Activated naive CD4-positive, alpha-beta T cell treated with anti-CD3 and anti-CD28 coated beads, Interleukin-2, amount 50 U/mL, for 16 hours (primary cell): ENCODE measurements at places on chromosomes 4 and X.
A peak's percentile ranks its signal among the peaks of the same experiment; 100 is the strongest.

DNA sequence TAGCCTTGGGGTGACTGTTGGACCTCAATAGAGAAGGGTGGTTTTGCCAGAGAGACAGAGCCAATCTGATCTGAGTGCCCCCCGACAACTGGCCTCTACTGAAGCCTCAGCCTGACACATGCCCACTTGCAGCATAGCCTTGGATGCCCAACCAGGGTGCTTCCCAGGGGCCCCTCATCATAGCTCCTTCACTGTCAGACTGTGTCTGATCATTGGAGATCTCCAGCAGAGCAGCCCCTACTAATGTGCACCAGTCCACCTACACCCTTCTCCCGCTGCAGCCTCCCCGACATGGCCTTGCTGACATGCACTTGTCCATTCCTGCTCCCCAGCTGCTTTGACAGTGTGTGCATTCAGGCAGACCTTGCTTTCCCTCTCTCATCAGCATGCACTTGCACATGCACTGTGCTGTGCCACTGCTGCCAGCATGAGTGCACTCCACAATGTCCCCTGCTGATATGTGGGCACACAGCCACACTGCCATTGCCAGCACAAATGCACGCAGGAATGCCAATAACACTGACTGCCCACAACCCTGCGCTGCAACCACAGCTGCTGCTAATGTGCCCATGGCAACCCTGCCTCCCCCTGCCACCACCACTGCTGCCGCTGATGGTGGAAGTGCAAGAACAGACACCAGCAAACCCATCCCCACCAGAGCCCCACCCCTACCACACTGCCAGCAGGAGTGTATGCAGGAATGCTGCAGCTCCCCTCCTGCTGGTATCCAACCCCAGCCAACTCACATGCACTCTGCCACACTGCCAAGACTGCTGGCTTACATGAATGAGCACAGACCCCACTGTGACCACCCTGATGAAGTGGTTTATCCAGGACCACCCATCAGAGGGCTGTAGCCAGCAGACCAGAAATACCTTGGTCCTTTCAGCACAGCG is 68.1 kb upstream of the ZMAT1 start:
- DNase-seq, result no peak

DNA sequence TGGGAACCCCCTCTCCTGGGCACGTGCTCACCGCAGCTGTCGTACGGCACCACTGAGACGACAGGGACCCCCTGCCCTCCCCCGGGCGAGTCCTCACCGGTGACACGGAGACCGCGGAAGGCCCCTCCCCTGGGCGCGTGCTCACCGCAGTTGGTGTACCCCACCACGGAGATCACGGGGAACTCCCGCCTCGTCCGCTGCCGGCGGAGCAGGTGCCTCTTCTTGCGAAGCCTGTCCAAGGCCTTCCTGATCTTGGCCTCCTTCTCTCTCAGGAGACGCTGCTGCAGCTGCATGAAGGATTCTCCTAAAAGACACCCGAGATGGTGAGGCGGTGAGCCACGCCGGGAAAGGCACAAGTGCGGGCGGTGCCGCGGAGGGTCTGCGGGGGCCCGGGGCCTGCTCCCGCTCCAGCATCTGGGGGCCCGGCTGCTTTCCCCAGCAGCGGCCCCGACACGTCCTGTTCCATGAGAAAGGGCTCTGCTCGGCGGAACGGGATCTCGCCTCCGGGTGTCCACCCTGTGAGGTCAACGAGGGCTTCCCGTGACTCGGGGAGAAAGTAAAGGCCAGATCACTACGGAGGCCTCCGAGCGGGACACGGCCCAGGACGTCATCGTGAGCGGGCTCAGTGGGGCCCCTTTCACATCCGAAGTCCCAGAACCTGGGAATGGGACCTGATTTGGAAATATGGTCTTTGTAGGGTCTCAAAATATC is 5.8 kb downstream of the GTPBP6 start:
- DNase-seq, result no peak

DNA sequence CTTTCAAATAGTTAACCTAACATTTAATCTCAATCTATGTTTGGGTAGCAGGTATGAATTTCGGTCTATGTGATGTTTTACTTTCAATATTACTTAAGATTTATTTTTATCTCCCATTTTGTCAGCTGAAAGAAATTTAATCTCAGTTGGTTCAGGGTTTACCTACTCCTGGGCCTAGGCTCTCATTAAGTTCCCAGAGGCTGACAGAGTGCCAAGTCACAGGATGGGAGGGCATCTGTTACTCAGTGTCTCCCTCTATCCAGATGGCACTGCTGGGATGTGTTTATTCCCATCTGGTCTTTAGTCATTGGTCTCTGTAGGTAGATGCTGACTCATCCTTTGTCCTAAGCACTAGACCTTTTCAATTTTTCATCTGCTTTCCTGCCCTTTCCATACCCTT is 129.4 kb upstream of the ARSJ start:
- no peak for DNase-seq

DNA sequence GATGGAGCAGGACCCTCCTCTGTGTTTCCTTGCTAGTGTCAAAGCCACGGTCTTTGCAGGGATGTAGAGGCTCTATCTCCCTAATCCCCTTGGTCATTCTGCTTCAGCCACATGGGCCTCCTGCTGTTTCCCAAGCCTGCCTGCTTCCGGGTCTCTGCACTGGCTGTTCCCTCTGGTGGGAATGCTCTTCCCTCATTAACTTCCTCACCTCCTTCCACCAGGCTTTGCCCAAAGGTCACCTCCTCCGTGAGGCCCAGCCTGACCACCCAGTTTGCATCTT is 56.6 kb downstream of the ABLIM2 start:
- no peak for DNase-seq

DNA sequence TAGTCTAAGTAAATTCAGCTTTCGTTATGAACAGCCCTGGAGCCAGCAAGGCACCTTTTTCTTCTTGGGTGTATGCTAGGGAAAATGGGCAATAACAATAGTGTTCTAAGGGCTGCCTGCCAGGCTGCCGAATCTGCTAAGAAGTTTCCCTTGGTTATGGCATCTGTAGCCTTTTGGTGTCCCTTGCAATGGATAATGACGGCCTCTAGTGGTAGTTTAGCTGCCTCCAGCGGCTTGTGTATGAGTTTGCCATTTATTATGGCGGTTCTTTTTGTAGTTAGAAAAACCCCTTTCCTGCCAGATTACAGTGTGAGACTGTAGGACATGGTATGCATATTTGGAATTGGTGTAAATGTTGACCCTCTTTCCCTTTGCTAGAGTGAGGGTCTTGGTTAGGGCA is 78.9 kb upstream of the SPIN4 start:
- no peak for DNase-seq

DNA sequence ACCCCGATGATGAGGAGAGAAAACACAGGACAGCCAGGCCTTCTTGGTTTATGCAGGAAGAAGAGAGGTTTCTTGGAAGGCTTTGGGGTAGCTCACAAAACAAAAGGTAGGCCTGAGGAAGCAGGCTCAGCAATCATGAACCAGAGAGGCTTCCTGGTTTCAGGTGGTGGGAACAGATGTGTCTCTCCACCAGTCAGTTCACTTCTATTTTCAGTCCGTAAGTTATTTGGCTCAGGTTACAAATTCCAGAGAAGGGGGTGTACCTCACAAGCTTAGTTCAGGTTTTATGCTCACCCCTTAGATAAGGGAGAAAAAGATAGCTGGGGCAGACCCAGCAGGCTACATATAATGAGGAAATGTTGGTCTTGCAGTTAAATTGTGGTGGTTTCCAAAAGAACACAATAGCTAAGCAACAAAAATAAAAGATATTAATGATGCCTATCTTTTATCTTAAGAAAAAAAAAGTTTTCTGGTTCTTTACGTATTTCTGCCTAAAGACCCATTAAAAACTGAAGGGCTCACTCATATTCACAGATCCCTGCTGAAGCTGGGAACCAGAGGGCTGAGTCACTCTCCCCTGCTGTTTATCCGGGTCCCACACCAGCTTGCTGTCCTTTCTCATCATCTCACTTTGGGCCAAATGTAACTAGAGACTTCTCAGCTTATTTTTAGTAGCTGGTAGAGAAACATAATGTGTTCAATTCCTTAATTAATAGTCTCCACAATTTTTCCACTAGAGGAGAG is 177.0 kb downstream of the CAMK2D start:
- DNase-seq, result no peak

DNA sequence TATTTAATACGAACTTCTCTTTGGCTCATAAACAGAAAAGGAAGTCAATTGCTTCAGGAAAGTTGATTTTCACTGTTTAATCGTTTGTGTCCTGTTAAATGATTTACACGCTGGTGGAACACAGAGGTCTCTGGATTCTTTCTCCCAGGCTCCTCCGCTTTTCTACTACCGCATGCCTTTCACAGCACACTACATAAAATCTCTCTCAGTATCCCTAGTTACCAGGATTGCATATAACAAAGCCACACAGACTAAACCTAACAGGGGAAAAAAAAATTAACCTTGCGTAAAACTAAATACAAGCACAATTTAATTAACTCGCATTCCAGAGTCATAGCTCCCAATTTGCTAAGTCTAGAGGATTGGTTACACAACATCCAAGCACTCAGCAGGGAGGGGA is 133.9 kb downstream of the CORIN start:
- DNase-seq, result no peak

- no peak for DNase-seq
These were observed 1020.0 kb upstream of the GRID2 start for GRCh38 chr4:91283726-91284230.

DNA sequence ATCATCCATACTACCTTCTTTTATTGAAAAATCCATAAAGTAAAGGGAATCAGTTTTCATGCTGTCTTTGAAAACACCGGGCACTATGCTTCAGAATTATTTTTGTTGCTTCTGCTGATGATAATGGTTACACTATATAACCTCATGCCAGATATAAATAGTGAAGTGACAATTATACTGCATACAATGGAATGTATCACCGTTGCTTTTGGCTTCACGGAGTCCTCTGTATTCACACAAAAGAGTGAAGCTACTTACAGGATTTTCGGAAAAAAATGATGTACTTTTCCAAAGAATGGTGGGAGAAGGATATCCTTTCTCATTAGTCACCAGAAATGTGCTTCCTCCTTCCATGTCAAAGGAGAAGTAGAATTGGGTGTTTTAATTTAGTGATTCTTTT is 159.1 kb upstream of the PITX2 start:
- DNase-seq, result no peak

DNA sequence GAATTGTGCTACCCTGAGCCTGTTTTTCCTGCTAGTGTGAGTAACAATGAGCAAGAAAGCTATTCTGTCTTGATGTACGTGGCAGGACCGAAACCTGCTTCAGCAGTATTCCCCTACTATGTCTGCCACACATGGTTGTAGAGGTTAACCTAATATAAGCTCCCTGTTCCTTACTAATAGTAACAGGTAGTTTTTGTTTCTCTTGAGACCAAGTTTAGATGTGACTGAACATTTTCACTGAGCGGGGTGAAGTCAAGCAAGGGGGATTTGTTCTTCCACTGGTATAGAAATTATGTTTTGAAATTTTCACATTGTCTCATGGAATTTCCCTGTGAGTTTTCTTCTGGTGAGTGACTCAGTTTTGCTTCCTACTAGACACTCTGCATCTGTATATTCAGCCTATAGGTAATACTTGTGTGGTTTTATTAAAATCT is 37.3 kb downstream of the RRAGB start:
- no peak for DNase-seq

DNA sequence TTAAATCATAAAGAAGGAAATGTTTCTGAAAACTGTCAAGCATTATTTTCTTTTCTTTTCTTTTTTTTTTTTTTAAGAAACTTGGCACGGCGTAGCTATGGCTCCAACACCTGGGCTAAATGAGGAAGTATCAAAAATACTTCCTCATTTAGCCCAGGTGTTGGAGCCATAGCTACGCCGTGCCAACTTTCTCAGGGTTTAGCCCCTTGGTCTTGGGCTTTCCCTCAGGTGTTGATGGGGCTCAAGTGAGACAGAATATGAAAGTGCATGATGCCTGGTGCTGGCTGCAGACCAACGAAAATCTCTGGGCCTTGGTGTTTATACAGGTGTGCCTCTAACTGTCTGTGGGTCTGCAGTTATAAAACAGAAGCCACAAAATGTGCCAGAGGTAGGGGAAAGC is 132.7 kb downstream of the ARHGAP24 start:
- no peak for DNase-seq

- no peak for DNase-seq
These were observed 126.4 kb upstream of the GATB start for GRCh38 chr4:151887031-151887815.

DNA sequence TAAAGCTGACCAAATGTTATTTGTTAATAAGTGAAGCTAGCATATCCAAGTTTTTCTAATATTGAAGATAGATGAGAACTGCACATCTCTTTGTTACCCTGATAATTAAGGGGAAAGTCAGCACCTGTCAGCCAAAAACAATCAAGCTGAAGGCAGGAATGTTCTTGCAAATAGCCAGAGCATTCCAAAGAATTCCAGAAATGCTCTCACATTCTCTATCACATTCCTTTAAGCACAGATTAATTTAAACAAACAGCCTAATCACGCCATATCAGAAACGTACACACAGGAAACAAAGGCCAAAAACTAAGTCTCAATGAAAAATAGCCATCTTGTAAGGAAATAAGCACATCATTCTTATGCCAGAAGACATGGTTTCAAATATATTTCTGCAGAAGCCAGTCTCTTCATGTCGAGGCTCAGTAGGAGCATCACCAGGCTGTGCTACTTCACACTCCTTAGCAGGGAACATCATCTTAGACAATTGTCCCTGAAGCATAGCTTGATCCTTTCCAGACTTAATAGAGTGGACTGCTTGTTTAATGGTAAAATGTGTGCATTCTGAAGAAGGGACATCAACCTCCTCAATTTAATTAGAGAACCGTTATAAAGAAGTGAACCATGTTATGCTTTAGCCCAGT is 252.9 kb upstream of the TTC29 start:
- DNase-seq, result no peak

- DNase-seq, result no peak
These were observed 816.0 kb upstream of the PCDH10 start for GRCh38 chr4:132332932-132333723.

- DNase-seq, result no peak
These were observed 87.1 kb upstream of the STS start for GRCh38 chrX:7060444-7060843.

- DNase-seq, result no peak
These were observed 139.4 kb upstream of the SCML1 start for GRCh38 chrX:17597836-17598439.

GRCh38 chr4:88022289-88022688 is 14.9 kb downstream of the PKD2 start:
- DNase-seq, result no peak

GRCh38 chr4:663046-663437 is 11.0 kb downstream of the ATP5ME start:
- DNase-seq, result peak; percentile 9

DNA sequence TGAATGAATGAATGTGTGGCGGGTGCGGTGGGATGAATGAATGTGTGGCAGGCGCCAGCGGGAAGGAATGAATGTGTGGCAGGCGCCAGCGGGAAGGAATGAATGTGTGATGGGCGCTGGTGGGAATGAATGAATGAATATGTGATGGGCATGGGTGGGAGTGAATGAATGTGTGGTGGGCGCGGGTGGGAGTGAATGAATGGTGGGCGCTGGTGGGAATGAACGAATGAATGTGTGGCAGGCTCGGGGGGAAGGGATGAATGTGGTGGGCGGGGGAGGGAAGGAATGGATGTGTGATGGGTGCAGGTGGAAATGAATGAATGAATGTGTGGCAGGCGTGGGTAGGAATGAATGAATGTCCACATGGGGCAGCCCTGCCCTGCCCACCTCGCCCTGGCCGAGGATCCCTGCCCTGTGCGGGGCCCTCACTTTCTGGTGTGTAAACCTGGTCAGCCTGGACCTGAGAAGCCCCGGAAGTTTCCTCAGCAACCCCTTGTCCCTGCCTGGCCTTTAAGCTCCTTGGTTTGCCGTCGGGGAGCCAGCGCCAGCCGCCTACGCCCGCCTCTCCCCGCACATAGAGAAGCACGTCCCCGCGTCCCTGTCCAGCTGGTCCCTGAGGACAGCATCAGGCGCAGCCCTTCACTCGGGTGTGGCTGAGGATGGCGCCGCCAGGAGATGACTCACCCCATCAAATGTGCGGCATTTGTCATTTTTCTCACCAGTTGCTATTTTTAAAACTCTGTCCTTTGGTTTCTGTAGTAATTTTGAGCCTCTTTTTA is 112.8 kb upstream of the LRPAP1 start:
- no peak for DNase-seq
